ENCODE measurements at places on chromosomes 7 and 10.

DNA sequence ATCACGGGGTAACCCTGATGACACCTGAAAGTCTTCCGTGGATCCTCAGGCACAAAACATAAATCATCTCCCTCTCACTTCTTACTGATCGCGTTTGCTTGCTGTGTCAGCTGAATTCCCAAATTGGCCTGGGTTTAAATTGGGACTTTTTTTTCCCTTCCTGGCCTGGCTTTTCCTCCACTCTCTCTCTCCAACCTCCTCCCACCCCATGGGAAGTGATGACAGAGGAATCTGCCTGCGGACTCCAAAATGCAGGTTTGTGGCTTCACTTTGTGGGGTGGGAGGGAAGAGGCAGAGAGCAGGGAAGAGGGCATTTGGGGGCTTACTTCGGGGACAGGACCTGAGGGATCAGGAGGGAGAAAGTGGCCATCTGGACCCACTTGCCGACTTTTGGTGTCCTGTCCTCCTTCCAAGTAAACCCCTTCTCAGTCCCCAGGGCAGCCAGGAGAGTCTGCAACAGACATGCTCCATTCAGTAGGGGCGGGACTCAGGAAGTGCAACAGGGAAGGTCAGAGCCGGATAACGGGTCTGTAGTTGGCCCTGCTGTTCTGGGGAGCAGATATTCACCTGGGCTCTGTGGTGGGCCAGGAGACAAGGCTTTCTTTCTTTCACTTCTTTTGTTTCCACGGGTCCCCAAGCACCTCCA, 172.7 kb downstream of the PLXNA4 start:
- no peak for DNase-seq

- DNase-seq: no peak
Measured at GRCh38 chr7:147833557-147833956, 757.0 kb upstream of the C7orf33 start.

GRCh38 chr10:69716711-69717560, 84.8 kb upstream of the COL13A1 start:
- DNase-seq: peak; percentile 61

- DNase-seq: no peak
Measured at GRCh38 chr10:4130685-4131084, 345.7 kb upstream of the KLF6 start.

- DNase-seq: no peak
Measured at GRCh38 chr7:36284456-36285090, 105.1 kb upstream of the ANLN start.

- no peak for DNase-seq
Measured at GRCh38 chr7:34189031-34189430, 283.7 kb downstream of the BMPER start.

GRCh38 chr10:52883996-52884871, 111.7 kb upstream of the MBL2 start:
- peak; percentile 48 for DNase-seq

Data from AG08396 (cell line).